Fibroblast of mammary gland (primary cell): ENCODE measurements at places on chromosomes 2 and 18.

DNA sequence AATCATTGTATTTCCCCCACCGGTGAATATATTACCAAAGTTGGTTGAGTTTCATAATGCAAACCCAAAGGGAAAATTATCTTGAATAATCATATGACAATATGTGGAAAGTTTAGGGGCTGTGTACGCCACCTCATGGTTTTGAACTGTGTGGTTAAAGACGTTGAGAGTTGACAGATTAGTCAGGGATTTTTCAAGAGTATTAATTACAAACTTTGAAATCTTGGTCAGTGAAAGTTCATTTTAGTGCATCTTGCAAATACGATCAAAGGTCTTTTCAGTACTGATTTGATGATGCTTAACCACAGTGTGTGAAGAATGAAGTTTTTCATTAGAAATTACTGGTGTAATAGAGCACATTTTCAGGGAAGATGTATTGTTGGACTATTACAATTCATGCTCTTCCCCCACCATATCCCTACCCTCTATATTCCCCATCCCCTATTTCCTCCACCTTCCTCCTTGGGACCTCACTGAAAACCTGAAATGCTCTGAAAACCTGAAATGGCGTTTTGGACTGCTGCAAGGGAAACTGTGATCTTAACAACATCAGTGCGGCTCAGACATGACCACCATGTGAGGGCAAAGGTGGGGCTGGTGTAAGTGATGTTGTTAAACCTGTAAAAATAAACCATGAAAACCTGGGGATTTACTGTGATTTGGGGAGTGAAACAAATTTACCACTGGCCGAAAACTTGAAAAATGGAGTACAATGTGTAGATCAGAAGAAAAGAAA is 4.5 kb upstream of the BCL2L11 start:
- no peak for DNase-seq

DNA sequence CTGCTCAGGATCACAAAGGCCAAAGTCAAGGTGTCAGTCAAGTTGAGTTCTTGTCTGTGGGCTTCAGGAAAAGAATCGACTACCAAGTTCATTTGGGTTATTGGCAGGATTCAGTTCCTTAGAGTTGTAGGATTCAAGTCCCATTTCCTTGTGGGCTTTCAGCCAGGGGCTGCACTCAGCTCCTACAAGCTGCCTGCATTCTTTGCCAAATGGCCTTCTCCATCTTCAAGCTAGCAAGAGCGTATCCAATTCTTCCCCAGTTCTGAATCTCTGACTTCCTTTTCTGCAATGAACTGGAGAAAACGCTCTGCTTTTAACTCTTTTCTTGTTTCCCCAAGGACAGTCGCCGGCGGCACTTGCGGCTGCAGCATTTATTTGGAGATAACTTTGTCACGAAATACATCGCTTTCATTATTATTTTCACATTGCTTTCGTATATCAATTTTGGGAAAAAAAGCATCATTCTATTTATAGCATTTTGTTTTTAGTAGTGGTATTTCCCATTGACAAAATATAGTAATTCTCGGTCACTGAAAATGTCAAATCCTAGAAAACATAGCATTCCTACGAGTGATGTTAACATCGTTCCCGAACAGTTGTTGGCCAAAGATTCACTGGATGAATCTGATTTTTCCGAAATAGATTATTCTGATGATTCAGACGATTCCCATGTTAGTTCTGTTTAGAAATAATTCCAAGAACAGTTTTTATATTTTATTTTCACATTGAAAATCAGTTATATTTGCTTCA is 59.6 kb upstream of the SERPINE2 start:
- peak; percentile 48 for DNase-seq

- peak; percentile 30 for DNase-seq
These were observed 97.2 kb downstream of the INSIG2 start for GRCh38 chr2:118185210-118186109.

- no peak for DNase-seq
These were observed 53.6 kb upstream of the ITGA6 start for GRCh38 chr2:172373766-172374165.

GRCh38 chr2:162768656-162769055 is 69.9 kb downstream of the KCNH7 start:
- DNase-seq = no peak

- DNase-seq = peak; percentile 10
These were observed 352.6 kb upstream of the CWC22 start for GRCh38 chr2:180359522-180360282.

- no peak for DNase-seq
These were observed 483.0 kb upstream of the NRP2 start for GRCh38 chr2:205199165-205199850.

DNA sequence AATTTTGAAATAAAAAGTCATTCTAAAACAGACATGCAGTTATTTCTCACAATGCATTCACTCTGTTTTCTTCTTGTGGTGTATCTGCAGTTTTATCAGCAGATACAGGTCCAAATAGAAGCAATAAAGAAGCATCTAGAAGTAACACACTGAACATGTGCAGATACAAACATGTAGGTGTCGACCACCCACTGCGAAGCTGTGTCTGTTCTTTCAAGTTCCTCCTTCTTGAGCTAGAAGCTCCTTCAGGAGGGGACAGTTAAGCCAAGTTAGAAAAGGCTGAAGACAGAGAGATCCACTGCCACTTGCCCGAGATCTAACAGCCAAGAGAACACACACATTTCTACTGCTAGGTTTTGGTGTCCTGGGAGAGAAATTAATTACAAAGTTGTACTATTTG is 30.1 kb downstream of the WDFY1 start:
- DNase-seq = no peak

DNA sequence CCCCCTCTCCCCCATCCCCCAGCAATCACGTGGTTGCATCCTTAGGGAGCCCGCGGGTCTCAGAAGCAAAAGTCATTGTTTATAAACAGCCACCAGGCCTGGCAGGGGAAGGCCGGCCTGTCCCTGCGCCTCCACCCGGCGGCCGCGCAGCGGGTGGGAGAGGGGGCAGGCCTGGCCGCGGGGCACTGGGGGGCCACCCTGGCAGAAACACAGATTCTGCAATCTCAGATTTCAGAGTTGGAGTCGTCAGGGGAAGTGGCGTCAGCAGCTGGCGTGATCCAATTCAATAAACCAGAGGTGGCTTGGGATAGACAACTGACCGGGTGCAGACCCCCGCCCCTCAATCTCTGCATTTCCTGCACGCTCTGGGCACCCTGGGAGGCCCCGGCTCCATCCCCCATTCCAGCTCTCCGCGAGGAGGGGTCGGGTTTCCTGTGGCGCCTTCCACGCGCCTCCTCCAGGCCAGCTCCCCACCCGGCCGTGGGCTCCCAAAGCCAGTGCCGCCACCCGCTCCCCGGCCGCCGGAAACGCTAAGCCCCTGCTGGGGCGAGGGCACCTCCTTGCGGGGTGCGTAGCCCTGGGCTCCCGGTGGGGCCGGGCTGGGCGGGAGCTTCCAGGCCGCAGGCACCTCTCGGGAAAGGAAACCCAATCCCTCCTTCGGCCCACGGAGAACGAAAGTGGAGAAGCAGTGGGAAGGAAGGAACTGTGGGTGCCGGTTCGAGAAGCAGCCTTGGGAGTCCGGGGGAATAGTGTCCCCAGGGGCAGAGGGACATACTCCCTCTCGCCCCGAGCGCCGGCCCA is 1.1 kb downstream of the BIN1 start:
- peak; percentile 64 for DNase-seq

DNA sequence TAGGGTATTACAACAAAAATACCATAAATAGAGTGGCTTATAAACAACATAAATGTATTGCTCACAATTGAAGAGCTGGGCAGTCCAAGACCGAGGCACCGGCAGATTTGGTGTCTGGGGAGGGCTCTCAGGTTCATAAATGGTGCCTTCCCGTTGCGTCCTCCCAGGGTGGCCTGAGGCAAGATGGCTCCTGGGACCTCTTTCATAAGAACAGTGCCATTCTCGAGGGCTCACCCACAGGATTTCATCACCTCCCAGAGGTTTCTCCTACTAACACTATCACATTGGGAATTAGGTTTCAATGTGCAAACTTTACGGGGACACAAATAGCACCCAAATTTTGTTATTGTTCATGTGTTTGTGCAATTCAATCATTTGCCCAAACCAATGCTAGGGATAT is 793.5 kb upstream of the HS6ST1 start:
- no peak for DNase-seq

- peak; percentile 65 for DNase-seq
These were observed 88.0 kb upstream of the SETBP1 start for GRCh38 chr18:44592639-44593038.

DNA sequence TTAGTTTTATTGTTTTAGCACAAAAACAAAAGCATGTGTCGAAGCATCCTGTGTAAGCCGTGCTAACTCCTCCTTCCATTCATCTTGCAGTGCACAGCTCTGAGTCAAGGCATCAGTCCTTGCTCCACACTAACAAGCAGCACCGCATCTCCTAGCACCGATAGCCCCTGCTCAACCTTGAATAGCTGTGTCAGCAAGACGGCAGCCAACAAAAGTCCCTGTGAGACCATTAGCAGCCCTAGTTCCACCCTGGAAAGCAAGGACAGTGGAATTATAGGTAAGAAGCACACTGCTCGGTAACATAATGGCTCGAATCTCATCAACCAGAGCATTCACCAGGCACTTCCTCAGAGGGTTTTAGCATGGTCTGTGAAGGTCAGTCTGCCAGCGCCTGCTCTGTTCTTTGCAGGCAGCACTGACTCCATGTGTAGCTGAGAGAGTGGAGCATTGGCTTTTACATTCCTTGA is 136.2 kb downstream of the WDSUB1 start:
- peak; percentile 19 for DNase-seq

DNA sequence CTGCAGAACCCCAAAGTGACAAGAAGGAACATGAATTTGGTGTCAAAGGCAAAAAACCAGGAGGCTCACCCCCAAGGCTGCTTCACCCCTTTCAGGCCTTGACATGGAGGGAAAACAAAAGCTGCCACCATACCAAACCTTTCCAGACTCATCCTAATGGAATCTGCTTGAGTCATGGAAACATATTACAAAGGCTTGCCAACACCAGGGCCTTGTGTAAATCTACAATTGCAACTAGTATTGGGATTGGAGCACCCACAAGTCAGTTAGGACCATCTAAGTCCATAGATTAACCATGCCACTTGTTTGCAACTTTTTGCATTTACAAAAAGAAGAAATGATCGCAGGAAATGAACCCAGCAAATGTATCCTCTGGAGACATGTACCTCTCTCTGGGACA is 297.6 kb downstream of the CDCA7 start:
- peak; percentile 92 for DNase-seq

- no peak for DNase-seq
These were observed 24.0 kb downstream of the GAREM2 start for GRCh38 chr2:26196683-26197418.

DNA sequence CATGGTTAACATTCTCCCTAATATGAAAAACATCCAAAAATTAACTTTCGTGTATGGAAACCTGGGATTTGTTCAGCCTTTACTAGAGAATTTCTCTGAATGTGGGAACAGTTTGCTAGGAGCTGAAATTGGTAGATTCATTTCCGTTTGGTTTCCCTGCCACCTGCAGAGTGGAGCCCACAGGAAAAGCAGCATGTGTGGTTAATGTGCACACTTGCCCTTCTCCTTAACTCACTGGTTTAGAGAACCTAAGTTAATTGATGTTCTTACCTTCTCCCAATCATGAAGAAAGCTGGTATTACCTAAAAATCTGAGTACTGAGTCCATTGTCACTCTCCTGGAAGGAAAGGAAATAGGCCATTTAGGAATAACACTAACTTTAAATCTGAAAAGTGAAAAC is 37.6 kb upstream of the ASXL3 start:
- DNase-seq = no peak

- peak; percentile 55 for DNase-seq
These were observed 137.0 kb downstream of the MEIS1 start for GRCh38 chr2:66571918-66572317.

DNA sequence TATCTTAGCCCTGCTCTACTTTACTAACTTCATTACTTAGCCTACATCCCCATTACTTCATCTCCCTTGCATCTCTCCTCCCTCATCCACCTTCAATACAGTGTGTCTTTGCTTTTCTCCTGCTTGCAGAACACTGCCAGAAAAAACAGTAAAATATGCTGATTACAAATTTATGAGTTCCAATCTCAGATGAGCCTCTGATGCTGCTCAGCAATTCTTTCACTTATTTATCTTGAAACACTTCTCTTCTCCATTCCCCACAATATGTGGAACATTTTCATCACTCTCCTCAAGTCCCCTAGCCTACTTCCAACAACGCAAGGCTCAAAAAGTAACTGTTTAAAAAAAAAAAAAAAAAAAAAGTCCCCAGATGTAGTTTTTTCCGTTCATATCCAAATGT is 7.1 kb downstream of the VPS54 start:
- DNase-seq = no peak

- DNase-seq = peak; percentile 48
These were observed 23.7 kb upstream of the AP1S3 start for GRCh38 chr2:223860809-223861738.

DNA sequence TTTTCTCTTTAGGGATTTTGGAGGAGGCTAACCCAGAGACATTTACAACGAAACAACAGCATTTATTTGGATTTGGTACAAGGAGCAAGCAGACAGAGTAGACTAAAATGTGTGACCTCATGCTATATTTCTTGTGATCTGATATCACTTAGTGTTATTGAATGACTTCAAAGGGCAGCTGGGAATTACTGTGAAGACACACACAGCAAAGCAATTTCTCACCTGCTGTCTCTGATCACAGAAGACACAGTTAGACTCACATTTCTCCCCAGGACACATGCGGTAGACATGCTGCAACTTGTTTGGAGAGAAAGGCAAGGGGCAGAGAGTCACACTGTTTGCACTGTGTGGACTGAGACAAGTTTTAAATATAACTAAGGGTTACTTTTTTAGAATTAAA is 67.5 kb downstream of the LTBP1 start:
- DNase-seq = no peak

GRCh38 chr2:219273937-219274336 is 5.2 kb upstream of the DNAJB2 start:
- no peak for DNase-seq

GRCh38 chr2:42101206-42102023 is 53.6 kb downstream of the PKDCC start:
- peak; percentile 32 for DNase-seq

DNA sequence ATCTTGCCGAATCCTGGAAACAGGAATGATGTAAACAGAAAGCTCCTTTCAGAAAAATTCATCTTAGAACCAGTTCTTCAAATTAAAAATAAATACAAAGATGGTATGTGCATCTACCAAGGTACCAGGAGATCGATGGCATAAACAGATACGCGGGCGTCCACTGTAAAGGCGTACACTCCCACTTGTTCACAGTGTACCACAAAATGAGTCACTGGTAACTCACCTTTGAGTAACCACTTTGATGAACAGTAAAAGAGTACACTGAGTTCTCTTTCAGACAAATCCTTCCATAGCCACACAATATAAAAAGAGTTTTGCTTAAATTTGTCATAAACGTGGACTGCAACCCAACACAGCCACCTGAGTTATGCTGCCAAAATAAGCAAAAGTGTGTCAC is 128.3 kb downstream of the DNER start:
- DNase-seq = peak; percentile 86

GRCh38 chr2:239359196-239359912 is 41.5 kb downstream of the HDAC4 start:
- no peak for DNase-seq
